CD4-positive, alpha-beta T cell treated with Interleukin-17A for 1 hour (primary cell): ENCODE measurements at places on chromosomes 11 and 22.

DNA sequence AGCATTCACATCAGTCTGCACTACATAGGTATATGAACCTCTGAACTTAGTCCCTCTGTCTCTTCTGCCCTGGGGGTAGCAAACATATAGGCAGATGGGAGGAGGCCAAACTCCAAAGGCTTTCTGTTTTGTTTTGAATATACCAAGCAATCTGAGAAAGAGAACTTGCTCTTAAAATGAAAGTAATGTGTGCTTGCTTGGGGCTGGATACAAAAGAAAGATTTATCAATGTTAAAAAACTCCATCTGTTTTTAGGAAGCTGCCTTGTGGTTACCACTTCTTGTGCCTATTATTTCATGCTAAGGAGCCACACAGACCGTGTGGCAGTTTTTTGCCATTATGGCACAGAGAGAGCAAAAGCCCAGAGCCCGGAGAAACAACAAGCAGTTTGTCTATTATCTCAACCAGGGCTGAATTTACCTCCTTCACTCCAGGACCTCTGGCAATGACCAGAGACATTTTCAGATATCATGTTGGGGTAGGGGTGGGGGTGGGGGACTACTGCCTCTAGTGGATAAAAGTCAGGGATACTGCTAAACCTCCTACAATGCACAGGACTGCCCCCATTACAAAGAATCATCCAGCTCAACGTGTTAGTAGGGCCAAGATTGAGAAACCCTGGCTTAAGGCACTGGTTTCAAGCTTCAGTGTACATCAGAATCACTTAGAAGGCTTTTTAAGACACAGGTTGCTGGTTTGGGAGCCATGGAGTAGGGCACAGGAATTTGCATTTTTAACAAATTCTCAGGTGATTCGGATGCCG is 124.2 kb downstream of the APIP start:
- no peak for DNase-seq

- DNase-seq: no peak
These were observed 96.9 kb upstream of the PITPNB start for GRCh38 chr22:28015676-28016601.

DNA sequence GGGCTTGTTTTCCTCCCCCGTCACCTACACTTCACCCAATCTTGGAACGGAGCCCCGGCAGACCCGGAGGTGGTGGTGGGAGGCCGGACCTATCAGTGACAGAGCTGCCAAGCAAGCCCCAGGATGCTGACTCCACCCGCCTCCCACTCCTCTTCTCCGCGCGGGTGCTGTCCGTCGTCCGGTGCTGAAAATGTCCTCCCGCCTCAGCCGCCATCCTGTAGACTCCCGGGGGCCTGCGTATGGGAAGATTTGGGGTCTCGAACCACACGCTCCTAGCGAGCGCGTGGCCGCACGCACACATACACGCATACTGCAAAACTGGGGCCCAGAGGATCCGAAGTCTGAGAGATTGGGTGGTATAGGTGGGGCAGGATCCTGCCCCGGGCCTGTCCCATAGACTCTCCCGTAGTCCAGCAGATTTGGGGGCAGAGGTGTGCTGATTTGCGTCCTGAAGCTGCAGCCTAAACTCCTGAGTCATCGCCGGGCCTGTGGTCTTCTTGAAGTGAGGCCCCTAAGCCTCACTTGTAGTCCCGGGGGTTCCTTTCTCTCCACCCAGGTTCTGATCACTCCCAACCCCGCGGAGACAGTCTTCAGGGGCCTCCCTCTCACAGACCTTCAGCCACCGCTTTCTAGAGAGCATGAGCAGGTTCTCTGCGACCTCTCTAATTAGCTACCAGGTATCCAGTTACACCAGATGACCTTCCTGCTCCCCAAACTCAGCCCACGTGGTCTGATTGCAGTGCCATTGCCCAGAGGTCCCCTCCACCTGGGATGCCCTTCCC is 796 bp upstream of the YIF1A start:
- DNase-seq: no peak

- no peak for DNase-seq
These were observed 56.1 kb upstream of the EIF3M start for GRCh38 chr11:32527261-32528175.

GRCh38 chr11:9057007-9057406 is 34.4 kb downstream of the SCUBE2 start:
- DNase-seq: no peak

GRCh38 chr22:25362215-25362882 is 142.9 kb downstream of the CRYBB2 start:
- DNase-seq: peak; percentile 64

DNA sequence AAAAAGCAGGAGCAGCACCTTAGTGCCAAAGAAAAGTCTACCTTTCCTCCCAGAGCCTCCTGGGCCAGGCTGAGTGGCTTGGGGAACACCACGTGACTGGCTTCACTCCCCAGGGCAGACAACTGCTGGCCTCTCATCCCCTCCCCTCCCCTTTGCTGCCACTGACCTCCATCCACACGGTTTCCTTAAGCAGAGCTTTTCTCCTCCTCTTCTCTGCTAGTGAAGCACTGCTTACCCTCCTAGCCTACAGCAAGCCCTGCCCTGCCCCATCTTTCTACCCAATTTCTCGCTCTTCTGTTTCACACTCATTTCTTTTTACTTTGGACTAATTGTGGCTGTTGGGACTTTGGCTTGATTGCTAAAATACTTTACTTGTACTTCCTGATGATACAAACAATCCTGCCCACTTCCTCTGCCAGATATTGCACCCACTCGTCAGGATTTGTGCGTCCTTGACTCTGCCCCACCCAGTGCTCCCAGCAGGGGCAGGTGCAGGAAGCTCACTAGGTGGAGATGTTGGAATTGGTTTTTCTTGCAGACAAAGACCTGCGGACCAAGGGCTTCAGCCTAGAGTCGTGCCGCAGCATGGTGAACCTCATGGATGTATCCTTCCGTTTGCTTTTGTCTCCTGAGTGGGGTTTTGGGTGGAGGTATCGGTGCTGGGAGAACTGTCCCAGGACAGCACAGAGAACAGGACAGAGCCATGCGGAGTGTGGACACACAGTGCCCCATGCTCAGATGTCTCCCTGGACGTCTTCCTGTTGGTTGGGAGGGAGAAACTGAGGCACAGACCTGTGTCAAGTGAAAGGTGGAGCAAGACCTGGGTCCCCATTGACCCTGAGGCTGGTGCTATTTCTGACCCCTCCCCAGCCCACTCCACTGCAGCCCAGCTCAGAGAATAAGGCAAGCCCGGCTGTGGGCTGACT is 27.3 kb downstream of the CAPN1 start:
- no peak for DNase-seq

DNA sequence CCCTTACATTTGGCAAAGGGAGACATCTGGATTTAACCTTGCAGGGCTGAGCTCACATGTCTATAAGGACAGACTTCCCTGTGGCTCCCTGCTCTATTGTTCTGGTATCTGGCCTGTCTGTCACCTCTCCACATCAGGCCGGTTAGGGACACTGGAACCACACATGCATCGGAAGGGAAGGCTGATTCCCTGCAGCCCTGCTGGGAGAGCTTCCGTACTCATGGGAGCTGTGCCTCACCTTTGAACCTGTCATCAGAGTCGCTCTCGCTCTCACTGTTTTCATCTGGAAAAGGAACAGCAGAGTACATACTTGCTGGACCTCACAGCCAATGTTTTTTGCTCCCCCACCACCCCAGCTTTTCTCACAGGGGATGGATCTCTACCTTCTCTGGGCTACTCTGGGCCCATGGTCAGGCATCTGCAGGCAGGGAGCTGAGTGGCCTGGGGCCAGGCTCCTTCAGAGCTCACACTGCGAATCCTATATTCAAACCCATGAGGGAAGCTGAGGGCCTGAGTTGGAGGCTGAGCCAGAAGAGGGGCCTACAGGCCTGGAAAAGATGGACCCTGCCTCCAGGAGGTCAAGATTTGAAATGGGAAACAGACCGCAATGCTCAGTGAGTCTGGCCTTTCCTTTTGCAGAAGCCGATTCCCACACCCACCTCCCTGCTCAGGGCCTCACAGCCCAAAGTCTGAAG is 31.3 kb downstream of the RPL27A start:
- no peak for DNase-seq
